Forelimb muscle (tissue), 1 donor: ENCODE measurements at places on chromosomes 4 and X.

DNA sequence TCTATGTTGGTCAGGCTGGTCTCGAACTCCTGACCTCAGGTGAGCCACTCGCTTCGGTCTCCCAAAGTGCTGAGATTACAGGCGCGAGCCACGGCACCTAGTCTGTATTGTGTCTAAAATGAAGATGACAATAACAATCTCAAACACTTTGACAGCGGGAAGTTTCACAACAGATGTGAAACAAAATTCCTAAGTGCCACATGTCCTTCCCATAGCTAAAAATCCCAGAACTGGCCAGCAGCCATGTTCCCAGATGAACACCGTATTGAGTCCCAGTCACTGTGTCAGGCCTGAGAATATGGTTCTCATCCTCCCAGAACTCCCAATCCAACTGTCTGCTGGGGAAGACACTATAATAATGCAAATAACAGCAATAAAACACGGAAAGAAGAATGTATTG, 16.4 kb upstream of the KLHL8 start:
- no peak for DNase-seq

DNA sequence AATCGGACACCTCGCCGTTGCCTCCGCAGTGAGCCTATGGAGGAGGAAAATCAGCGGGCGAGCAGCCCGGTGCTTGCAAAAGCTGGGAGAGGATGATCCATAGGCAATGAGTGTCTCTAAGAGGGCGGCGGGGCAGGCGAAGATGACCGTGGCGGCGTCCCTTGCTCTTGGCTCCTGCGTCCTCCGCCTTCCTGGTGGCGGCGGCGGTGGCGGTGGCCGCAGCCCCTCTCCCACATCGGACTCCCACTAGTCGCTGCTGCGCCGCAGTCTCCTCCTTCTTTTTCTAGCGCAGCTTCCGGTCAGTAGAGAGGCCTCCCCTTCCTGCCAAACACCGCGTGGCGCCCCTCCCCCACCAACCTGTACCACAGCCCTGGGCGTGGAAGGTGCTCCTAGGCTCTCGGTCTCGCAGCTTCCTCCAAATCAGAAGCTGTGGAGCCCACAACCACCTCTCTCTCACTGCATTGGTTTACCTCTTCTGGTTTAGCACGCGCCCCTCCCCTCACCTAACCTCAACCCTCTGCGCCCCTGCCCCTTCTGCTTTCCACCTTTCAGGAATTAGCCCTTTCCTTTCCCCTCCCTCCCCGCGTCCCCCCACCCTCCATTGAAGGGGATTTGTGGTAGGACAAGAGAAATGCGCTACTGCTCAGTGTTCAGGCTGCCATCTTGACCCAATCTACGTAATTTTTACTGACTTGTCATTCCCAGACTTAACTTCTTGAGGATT, at the start of gene SPIN3:
Gene SPIN3, minus strand, starts transcription at position 271 of the 724 bp plus-strand sequence. CDS start 594 bp downstream, outside the sequence.
- DNase-seq, result peak; percentile 32

DNA sequence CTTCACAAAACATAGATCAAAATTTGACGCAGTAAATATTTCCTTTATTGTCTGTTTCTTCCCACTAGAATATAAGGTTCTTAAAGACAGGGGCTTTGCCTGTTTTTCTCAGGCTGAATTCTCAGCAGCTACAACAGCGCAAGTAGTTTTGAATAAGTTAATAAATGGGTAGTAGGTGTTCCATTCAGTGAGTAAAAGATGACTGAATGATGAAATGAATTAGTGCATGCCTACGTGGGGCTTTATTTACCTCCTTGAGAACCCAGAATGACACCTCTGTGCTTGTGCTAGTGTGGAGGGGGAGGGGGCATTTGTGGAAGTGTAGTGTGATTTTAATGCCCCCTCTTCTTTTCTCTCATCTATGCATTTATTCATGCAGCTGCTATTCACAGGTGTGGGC, 278.9 kb downstream of the FBXW7 start:
- DNase-seq, result no peak

GRCh38 chrX:31117266-31117665, 45.4 kb upstream of the FTHL17 start:
- no peak for DNase-seq

DNA sequence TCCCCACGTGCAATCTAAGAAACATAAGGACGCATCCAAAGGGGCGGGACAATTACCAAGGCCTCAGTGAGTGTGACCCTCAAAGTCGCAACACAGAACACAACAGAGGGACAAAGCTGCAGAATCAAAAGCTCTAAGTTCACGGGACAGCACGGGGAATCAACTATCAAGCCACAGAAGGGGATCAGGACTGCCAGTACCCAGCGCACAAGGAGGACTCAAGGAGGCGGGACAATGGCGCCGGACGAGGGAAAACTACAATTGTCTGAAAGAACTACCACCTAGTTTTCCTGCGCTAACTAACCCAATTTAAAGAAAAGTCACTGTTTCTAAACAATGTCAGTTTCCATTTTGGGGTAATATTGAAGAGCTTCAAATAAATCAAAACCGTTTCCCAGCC, 1.3 kb downstream of the FAM53A start:
- DNase-seq, result no peak

DNA sequence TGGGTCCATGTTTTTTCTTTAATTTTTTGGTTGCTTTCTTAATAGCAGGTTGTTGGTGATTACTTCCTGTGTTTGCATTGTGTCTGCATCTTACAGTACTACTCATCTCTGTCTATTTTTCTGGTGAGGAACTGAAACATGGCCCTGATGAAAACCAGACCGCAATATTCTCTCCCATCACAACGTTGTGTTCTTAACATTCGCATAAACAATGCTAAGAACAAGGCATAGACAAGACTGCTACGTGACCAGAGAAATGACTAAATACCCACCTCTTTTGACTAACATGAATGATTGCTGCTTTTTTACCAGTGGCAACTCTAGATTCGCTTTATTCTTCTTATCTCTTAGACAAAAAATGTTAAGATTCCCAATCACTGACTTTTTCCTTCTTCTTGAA, 179.1 kb downstream of the GC start:
- DNase-seq, result no peak

DNA sequence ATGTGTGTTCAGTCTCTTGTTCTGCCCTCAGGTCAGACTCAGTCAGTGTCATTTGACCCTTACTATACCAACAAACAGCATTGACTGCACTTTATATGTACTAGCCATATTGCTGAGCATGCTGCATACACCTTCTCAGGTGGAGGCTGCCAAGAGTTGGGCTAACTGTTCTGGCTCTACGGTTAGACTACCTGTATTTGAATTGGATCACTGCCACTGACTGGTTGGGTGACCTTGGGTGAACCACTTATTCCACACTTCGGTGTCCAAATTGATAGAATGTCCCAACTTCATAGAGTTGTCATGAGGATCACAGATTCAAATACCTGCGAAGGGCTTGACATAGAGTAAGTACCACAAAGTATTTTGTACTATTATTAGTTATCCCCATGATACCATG, 91.2 kb upstream of the GPR50 start:
- DNase-seq, result no peak

GRCh38 chr4:151983854-151984253, 223.0 kb upstream of the GATB start:
- DNase-seq, result no peak

DNA sequence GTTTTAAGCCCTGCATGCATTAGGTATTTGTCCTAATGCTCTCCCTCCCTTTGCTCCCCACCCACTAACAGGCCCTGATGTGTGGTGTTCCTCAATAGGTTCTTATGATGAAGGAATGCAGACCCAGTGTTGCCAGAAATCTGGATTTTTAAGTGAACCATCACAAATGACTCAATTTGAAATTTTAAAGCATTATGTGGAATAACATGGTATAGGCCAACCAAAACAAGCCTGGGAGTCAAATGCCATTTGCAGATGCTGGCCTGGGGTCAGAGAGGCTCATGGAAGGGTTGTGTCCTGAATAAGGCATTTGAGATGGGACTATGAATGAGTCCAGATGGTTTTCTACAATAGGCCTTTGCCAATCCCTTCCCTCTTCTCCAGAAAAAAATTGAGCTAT, 179.6 kb downstream of the SHROOM3 start:
- no peak for DNase-seq
